K562 (cell line): ENCODE measurements at places on chromosomes 12 and 14. TPM values are rescaled to one million over a fixed set of nuclear protein-coding genes. Genes with fewer than 3 reads are reported as not detected.

Gene IL22
- total RNA-seq = not detected in 2 replicates

Gene CDH24
- 11.1 and 12.8 TPM in 2 replicates for total RNA-seq

Gene GSG1
- not detected in 2 replicates for total RNA-seq

Gene TAS2R43
- not detected in 2 replicates for total RNA-seq

- DNase-seq = no peak
Observed at GRCh38 chr12:73053893-73054292, 781.7 kb downstream of the TRHDE start.

DNA sequence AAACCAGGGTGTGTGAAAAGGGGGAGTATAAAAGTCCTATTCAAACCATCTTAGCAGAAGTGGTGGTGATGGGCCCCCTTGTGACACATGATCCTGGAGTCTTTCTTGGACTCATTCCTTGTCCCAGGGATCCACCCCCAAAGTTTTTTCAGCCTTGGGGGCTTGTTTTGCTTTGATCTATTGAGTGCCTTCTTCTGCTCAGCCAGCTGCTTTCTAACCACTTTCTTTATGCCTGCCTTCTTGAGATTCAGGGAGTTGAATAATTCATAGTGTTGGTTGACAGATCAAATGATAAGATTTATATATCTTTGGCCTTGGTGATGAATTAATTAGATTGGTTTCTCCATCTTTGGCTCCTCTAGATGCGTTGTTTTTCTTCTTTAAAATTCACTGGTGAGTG, 926.7 kb downstream of the DIO2 start:
- no peak for DNase-seq

Gene SLC25A21
- 25.1 and 28.7 TPM in 2 replicates for total RNA-seq

Gene KRT74
- not detected in 2 replicates for total RNA-seq

GRCh38 chr14:70810621-70811020, 1.3 kb upstream of the MAP3K9 start:
- DNase-seq = no peak

DNA sequence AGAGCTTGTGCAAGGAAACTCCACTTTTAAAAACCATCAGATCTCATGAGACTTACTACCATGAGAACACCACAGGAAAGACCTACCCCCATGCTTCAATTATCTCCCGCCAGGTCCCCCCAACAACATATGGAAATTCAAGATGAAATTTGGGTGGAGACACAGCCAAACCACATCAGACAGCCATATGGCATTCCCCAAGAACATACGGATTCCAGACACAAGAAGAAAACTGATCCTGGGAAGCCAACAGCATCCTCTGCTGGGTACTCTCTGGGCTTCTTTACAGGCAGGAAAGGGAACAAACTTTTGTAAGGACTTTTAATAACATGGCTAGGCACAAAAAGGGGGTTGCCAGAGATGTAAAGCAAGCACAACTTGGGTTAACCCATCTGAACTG, 127.2 kb downstream of the TMEM132C start:
- no peak for DNase-seq

Gene SLCO1B1
- not detected in 2 replicates for total RNA-seq

DNA sequence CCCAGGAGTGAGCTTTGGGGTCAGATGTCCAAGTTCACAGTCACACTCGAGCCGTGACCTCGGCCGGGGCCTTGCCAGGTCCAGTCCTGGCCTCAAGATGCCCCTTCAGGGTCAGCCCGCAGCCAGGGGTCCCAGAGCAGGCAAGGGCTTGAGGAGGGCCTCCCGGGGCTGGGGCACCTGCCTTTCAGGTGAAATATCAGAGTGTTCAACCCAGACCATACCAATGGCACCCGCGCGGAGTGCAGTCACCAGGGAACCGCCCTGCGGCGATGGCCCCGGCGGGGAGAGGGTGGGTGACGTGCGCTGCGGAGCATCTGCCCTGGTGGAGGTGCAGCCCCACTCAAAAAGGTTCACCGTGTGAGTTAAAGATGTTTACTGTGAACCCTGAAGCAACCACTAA, 16.9 kb downstream of the LRCOL1 start:
- DNase-seq = no peak

DNA sequence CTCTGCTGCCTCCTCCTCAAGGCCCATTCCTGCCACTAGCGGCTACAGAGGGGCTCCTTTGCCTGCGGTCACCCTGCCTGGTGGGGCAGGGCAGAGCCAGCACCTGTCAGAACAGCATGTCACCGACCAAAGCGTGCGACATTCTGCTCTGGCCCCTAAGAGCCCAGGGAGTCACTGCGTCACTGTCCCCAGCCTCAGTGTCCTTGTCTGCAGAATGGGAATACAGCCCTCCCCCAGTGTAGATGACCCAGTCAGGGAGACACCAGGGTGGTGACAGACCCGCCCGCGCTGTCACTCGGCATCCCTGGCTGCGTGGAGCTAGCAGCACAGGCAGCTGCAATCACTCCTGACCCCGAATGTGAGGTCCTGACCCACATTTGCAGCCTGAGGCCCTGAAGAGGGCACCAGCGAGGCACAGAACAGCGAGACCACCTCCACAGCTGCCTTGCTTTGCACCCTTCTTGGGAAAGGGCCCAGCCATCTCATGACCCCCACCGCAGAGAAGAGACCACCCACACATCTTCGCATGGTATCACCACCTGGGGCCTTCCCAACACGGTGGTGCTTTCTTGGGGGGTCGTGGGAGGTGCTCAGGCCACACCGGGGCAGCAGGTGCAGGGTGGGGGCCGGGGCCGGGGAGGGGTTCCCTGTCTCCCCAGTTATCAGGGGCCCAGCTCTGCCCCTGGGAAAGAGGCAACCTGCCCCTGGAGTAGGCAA, 2.5 kb downstream of the AHNAK2 start:
- DNase-seq = no peak

Gene KCNMB4
- 0.07 and 0.11 TPM in 2 replicates for total RNA-seq

Gene STYK1
- 0.31 and 0.95 TPM in 2 replicates for total RNA-seq

DNA sequence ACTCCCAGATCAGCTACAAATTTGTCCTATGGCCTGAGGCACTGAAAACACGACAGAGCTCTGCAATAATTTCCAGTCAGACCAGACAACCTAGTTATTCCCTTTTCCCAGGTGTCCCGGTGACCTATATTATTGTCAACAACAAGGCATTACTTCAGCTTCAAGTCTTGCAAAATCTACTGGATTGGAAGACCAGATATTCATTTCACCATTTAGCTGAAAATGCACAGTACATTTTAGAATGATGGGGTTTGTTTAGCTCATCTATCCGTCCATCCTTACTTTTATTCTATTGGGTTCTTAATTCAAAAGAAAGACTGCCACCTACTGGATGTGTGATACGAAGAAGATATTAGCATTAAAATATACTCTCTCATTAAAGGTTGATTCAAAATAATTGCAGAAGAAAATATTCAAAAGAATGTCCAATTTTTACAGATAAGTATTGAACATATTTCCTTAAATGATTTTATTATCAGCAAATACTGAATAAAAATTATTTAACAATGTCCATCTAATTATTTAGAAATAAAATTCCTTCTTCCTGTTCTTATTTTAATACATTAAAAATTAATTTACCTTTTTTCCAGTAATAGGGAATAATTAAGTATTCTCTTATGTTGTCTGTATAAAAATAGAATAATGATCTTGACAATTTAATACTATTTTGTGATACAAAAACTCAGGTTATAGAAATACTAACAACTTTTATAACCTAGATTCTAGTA, 244.9 kb upstream of the LRIG3 start:
- no peak for DNase-seq

Gene STAC3
- total RNA-seq = 3.5 and 4.6 TPM in 2 replicates

Gene FBLN5
- total RNA-seq = 0.22 and 0.25 TPM in 2 replicates

DNA sequence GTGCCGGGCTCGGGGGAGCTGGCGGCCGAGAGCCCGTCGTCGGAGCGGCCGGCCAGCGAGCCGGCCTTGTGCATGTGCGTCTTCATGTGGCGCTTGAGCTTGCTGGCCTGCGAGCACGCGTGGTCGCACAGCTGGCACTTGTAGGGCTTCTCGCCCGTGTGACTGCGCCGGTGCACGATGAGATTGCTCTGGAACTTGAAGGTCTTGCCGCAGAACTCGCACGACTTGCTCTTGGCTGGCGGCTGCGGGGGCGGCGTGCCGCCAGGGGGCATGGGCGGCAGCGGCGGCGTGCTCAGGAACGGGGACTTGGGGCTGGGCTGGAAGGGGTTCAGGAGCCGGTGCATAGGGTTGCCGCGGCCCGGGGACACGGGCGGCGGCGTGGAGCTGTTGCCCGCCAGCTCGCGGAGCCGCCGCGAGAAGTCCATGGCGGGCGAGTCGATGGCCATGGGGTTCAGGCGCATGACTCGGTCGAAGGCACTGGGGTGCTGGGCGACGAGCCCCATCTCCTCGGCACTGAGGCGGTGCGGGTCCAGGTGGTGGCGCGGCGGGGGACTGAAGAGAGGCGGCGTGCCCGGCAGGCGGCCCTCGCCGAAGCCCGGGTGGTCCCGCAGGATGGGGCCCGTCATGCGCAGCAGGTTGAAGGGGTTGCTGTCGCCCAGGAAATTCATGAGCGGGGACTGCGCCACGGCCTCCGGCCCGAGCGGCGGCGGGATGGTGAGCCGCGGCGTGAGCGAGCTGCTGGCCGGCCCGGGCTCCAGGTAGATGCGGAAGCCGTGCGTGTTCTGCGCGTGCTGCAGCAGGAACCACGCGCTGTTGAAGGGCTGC, 96.5 kb downstream of the BCL11B start:
- no peak for DNase-seq

DNA sequence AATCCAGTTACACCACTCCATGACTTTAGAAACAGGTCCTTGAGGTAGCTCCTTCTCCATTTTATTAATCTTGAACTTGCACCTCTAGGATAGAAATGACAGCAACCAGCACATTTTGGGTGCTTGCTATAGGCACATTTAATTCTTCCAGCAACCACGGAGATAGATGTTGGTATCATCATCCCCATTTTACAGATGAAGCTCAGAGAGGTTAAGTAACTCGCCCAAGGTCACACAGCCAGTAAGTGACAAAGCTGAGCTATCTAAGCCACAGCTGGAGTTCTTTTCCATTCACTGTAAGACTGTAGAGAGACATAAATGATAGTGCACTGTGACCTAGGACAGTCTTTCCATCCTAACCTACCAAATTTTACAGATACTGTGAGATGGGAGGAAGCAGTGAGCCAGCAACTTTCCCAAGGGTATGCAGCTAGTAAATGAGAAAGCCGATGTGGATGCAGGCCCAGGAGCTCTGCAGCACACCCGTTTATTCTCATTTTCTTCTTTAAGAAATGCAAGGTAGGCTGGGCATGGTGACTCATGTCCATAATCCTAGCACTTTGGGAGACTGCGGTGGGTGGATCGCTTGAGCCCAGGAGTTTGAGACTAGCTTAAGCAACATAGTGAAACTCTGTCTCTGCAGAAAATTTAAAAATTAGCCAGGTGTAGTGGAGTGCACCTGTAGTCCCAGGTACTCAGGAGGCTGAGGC, 103.2 kb downstream of the TBX5 start:
- DNase-seq = no peak

DNA sequence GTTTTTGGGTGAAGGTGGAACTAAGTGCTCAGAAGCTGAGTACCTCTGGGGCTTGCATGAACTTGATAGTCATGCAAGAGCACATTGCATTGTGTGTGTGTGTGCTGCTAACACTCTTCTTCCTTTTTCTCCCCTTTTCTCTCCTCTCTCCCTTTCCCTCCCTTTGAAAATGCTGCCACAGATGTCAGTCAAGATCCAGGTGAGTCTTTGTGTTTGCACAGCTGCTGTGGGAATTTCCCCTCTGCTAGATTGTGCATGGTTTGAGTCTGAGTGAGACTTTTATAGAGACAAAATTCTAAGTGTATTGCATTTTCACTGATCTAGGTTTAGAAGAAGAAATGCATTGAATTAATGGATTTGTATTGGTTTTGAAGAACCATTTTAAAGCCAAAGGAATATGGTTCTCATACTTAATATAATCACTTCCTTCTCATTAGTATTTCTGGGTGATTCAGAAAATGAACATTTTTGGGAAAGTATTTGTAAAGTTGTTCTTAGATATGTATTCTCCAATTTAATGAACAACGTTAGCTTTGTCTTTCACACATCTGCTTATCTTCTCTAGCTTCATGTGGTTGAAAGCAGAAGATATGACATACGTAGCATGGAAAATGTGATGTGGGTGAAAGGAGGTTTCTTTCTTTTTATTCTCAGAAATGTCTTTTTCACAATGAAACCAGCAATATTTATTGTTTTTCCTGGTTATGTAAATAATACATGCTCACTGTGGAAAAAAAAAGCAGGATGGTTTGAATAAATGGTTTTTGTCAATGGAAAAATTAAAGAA, 108.5 kb downstream of the NRXN3 start:
- DNase-seq = no peak

- DNase-seq = no peak
Observed at GRCh38 chr14:21043974-21044618, 1.9 kb downstream of the RNASE7 start.

DNA sequence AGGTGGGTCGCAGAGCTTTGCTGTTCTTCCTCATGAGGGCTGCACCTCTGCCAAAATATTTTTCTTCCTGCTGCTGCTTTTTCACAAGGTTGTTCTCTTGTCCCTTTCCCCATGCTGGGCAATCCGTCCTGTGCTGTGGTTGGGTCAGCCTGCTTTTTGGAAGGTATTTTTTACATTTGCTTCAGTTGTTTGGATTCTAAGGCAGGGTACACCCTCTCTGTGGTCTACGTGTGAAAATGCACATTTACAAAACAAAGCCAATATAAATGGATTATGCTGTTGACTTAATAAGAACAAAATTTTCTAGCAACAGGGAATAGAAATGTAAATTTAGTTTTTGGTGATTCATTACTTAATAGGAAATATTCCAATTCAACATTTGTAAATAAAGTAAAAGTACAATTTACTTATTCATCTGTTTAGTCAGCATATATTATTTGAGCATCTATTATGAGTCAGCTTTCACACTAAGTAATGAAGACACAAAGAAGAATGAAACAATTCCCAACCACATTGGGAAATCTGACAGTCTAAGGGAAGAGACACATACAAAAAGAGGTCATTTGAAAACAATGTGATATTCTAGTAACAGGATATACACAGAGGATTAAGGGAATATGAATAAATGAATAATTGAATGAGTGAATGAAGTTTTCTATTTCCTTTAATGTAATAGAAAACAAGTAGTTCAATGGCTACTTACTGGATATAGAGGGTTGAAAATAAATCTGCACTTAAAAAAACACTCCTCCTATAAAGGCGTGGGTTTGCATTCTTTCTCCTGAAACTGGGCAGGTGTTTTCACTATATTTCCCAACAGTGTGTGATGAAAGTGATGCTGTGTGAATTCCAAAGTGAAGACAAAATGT, 94.6 kb upstream of the PRICKLE1 start:
- DNase-seq = no peak

Gene GPR68
- 7.1 and 9.4 TPM in 2 replicates for total RNA-seq

GRCh38 chr14:78403278-78403815, 233.2 kb downstream of the NRXN3 start:
- DNase-seq = no peak

DNA sequence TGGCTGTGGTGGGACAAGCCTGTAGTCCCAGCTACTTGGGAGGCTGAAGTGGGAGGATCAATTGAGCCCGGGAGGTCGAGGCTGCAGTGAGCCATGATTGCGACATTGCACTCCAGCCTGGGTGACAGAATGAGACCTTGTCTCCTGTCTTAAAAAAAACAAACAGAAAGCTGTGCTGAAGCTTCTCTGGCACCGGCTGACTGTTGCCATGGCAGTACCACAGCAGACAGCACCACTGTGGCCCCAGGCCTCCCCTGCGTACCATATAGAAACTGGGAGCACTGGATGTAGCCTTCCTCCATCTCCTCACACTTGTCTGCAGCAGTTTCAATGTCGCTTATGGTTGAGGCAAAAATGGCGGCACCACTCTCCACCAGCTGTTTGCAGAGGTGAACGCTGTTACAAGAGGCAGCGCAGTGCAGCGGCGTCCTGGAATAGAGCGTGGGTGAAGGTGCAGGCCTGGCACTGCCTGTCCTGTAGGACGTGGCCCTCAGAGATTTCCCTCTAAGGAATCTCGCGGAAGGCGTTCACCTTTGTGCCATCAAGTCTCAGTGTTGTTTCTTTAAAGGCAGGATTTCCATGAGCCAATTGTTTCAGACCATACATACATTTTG, 21.9 kb downstream of the ZFYVE21 start:
- no peak for DNase-seq

Gene CCDC63
- not detected in 2 replicates for total RNA-seq

Gene RASSF8
- total RNA-seq = 0.09 and 0.29 TPM in 2 replicates
